ENCODE measurements at places on chromosomes 4 and X.

- peak; percentile 38 for DNase-seq
Observed at GRCh38 chrX:84729809-84730208, 227.6 kb upstream of the HDX start.

DNA sequence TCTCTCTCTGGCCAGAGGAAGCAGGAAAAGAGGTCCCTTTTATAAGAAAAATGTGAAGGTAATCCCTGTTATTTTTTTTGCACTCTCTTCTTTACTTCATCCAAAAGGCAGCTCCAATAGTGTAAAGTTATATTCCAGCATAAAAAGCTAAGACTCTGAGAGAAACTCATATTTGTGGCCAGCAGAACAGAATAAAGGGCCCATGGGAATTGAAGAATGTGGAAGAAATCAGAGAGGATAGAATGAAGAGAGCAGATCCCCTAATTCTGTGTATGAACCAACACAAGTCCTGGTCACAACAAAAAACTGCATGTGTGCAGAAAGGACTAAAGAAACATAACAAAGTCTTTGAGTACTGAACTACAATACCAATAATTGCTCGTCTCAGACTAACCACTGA, 22.3 kb downstream of the RPS6KA6 start:
- no peak for DNase-seq

DNA sequence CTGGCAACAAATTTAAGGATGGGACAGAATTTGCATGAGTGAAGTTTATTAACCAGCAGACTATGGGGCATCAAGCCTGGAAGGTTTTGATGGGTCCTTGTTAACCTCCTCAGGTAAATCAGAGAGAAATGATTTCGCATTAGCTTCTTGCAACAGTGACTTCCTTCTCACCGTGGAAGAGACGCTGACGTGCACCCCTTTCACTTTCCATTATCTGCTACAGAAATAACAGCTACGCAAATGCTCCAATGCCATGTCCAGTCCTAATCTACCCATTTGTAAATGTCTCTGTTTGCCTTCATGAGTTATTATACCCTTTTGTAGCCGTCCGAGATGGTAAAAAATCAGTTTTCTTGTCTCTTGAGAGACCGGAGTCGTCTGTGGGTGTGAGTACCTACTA, 100.3 kb downstream of the SLC34A2 start:
- no peak for DNase-seq

DNA sequence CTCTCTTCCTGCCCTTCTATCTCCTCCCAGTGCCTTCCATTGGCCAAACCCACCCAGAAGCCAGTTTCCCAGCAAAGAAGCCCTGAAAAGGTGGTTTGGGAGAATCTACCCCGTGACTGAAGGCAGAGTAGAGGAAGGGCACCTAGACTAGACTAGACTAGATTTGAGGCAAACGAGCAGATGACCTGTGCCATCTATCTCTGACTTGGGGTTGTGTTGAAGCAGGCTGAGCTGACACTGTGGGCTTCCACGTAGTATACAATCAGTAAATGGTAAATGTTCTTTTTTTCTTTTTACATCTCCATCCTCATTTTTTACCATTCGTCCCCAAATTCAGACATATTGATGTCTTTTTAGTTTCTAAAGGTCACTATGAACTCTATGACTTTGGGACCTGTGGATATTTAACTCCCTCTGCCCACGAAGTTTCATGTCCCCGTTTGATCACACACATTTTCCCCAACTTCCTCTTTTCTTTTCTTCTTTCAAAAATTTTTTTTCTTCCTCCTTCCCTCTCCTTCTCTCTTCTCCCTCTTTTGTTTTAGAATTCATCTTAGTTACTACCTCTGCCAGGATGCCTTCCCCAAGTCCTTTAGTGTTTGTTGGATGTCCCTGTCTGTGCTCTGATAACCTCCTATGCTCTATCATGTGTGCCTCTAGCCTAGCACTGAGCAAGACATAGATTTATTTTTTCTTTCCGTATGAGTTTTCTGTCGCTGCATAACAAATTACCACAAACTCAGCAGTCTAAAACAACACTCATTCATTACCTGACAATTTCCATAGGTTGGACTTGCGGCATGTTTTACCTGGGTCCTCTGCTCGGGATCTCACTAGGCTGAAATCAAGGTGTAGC, 6.2 kb upstream of the AFF1 start:
- DNase-seq = no peak

DNA sequence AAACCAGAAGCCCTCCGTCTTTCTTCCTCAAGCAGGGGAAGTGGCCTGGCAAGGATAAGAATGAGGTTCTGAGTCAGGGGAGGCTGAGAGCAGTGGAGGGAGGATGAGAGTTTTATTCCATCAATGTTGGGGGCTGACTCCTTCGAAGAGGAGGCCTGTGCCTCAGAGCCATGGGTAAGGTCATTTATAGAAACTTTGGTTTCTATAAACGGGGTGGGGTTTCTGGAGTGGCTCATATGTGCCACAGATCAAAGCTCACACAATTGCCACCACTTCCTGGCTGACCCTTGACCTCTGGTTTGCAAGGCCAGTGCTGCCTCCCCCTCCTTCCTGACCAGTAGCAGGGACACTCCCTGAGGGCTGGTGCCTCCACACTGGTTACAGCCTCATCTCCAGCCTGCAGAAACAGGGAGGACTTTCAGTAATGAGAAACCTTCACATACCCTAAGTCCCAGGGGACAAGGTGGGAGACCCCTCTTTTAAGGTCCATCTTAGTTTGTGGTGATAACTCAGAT, 166.0 kb downstream of the PDGFRA start:
- no peak for DNase-seq

- DNase-seq = no peak
Observed at GRCh38 chrX:71492231-71493065, 40.5 kb upstream of the OGT start.

GRCh38 chr4:40333921-40334352, 1.2 kb upstream of the CHRNA9 start:
- no peak for DNase-seq

DNA sequence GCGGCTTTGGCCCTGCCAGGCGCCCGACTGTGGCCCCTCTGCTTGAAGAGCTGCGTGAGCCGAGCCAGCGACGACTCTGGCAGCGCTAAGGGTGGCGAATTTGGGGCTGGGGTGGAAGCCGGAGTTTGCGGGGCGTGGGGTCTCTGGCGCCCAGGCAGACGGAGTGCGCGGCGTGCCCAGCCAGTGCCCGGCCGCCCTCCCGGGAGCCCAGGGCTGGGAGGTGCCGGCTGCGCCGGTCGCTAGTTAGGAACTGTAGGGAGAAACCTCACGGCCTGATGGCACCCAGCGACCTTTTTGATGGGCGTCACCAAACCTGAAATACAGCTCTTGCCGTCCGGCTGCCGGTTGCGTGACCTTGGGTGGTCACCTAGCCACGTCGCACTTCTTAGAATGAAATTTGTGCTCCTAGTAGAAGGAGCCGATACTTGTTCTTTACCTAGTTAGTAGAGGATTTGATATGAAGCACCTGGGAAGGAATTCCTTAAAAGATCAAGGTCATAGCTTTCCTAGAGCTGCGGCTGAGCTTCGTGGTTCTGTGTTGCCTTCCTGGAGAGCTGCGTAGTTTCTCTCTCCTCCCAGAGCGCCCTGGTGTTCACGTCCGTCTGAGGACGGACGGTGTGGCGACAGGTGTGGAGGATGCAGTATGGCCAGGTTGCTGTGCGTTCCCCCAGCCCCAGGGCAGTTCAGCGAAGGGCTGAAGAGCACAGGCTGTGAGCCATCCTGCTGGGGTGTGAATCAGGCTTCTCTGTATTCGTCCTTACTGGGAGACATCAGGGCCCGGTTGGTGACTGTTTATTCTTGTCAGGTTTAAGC, 680 bp downstream of the MAEA start:
- no peak for DNase-seq

- no peak for DNase-seq
Observed at GRCh38 chr4:184688447-184688846, 38.9 kb downstream of the PRIMPOL start.

DNA sequence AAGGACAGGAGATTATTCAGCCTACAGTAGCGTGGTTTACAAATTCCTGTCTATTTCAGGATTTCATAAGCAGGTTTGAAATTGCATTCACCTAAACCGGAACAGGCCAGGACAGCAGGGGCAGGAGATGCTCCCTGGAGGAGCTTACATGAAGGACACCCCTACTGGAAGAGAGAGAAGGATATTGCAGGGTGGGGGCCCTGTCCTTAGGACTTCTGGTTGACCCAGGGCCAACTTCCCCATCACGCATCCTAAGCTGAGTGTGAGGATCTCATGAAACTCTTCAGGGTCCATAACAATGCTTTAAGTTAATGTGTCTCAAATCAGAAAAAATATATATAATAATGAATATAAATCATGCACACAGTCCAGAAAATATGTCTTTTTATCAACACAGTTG, 6.4 kb upstream of the DHRSX start:
- no peak for DNase-seq

- DNase-seq = no peak
Observed at GRCh38 chrX:41100819-41101218, 15.6 kb downstream of the USP9X start.

DNA sequence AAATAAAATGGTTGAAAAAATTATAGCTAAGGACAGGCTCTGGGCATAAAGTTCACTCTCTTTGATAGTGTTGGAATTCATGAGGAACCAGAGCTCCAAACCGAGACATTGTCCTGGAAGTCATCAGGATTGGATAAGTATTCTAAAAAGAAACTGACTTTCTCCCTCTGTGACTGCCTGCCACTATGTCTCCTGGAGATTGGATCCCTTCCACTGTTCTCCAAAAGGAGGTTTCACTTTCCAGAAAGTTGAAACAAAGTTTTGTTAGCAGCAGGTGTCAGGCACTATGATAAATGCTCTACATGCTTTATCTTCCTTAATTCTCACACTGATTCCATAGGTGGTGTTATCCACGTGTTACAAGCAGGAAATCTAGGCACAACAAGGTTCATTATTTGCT, 16.8 kb downstream of the BANK1 start:
- no peak for DNase-seq

- no peak for DNase-seq
Observed at GRCh38 chr4:52588771-52589591, 70.1 kb downstream of the USP46 start.

- DNase-seq = no peak
Observed at GRCh38 chr4:46445710-46446314, 55.9 kb upstream of the GABRA2 start.

- no peak for DNase-seq
Observed at GRCh38 chr4:122703868-122704267, 28.6 kb upstream of the BBS12 start.

GRCh38 chr4:139170932-139171331, 6.1 kb downstream of the ELF2 start:
- DNase-seq = no peak

DNA sequence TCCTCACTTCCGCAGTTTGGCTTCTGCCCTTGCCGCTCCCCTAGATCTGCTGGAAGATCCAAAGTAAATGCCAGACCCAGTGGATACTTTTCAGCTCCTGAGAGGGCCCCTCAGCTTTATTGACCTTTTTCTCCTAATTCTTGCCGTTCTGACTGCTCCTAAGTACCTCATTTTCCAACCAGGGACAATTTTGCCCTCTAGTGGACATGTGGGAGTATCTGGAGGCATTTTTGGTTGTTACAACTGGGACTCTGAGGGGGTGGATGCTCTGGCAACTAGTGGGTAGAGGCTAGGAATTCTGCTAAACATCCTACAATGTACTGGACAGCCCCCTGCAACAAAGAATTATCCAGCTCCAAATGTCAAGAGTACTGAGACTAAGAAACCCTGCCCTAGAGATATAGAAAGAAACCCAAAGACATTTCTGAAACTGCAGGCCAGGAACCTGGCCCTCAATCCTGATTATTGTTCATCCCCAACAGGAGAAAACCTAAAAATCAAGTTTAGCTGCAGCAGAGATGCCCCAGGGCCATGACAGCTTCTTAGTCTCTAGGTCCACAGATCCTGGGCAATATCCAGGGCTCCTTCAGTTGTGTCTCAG, 3.4 kb downstream of the TEX13B start:
- DNase-seq = peak; percentile 35

GRCh38 chr4:93897559-93897958, 69.0 kb downstream of the ATOH1 start:
- peak; percentile 69 for DNase-seq

DNA sequence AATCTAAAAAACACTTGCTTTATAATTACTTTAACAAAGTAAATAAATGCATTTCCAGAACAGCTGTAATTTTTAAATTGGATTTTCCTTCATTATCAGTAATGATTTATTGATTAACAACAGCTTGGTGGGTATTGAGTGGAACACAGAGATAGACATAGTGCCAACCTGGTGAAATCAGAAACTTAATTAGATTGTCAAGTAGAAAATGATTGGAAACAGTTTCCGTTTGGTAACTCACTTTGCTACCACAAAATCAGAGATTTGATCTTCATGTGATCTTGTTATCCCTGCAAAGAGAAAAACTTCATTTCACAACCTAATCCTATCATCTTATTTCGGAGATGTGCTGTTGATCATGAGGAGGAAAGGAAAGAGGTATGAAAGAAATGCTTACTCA, 70.8 kb downstream of the CAPN6 start:
- DNase-seq = no peak

DNA sequence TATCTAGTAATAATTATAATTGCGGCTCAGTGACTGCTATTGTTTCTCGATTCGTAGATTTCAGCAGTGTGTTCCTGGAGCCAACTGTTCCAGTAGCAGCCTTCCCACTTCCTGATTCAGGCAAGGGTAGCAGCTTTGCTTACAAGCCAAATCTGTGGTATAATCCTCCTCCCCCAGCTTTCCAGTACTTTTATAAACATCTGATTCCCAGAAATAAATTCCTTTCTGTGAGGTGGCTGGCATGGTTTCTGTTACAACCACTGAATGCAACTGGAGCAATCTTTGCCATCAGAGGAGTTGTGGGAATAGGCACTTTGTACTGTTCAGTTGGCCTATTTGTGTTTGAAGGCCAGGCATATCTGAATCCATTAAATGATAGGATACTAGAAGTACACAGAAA, 80.0 kb downstream of the GLRA3 start:
- no peak for DNase-seq

DNA sequence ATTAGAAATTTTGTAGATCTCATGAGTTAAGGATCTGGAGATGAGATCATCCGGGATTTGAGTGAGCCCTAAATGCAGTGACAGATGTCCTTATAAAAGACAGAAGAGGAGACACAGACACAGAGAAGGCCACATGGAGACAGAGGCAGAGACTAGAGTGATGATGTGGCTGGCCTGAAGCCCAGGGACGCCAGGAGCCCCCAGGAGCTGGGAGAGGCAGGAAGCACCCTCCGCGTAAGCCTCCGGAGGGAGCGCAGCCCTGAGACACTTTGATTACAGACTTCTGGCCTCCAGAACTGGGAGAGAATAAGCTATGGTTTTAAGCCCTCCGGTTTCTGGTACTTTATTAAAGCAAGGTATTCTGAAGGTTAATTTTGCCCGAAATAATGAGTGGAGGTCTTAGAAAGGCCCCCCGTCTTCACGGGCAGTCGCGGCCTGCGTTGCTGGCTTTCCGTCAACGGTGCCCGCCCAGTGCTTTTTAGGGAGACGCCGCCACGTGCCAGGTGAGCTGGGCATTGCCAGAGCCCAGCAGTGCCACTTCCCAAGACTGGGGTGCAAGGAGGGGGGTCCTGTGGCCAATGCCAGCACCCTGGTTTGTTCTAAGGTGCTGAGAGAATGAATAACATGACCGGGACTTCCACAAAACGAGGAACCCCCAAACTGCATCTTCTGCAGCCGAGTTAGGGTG, 8.1 kb downstream of the DHRSX start:
- no peak for DNase-seq

- no peak for DNase-seq
Observed at GRCh38 chrX:13167481-13168231, 123.2 kb upstream of the FAM9C start.

Measured in Kasumi-1 (cell line).